Dorsolateral prefrontal cortex (tissue), 122 donors: ENCODE measurements at places on chromosomes 6 and 20. TPM values are rescaled to one million over a fixed set of nuclear protein-coding genes. Genes with fewer than 3 reads are reported as not detected.

DNA sequence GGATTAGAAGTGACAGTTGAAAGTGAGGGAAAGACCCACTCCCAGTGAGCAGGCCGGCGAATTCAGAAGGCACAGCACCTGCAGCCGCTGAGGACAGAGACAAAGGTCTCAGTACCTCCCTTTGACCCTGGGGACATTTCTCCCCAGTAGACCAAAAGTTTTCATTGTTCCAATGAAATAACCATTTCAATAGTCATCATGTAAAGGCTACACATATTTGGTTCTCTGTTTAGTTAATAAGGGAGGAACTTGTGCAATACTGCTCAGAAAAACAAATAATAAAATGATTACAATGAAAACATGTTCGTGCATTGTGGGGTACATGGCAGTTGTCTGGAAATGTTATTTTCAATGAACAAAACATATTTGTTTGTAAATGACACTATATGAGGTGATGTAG, 52.5 kb downstream of the EDN1 start:
- no peak for DNase-seq

DNA sequence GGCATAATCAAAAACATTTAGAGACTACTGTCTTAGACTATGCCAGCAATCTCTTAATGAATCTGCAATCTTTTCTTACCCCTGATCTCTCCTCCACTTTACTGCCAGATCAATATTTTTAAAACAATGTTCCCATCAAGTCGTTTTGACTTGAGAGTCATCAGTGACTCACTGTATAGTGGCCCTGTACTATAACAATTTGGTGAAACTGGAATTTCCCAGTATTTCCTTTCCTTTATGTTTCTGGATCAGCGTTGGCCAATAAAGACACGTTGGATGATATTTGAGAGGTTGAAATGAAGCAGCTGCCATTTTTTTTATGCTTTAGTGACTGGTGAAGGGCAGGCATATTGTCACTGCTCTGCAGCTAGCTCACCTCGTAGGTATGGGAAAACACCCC, 10.1 kb upstream of the SMIM13 start:
- DNase-seq, result no peak

DNA sequence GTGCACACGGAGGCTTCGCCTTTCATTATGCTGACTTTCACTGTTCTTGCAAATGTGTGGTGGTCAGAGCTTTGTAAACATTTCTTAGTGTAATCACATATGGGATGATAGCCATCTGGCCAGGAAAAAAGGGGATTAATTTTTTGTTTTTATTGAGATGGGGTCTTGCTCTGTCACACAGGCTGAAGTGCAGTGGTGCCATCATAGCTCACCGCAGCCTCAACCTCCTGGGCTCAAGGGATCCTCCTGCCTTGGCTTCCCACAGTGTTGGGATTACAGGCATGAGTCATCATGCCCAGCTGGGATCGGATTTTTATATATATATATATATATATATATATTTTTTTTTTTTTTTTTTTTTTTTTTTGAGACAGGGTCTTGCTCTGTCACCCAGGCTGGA, 11.0 kb upstream of the TIAM2 start:
- DNase-seq, result no peak

- DNase-seq, result no peak
Observed at GRCh38 chr20:62651285-62652021, 9.2 kb downstream of the SLCO4A1 start.

DNA sequence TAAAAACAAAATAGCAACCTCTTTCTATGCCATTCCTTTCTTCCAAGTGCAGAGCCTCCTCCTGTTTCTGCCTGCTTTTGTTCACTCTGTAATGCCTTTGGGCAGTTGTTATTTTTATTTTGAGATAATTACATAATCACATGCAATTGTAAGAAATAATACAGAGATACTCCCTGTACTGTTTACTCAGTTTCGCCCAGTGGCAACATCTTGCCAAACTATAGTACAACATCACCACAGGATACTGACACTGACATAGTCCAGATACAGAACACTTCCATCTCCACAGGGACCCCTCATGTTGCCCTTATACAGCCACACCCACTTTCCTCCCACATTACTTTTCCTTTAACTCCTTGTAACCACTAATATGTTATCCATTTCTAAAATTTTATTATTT, 59.7 kb downstream of the BANF2 start:
- no peak for DNase-seq

DNA sequence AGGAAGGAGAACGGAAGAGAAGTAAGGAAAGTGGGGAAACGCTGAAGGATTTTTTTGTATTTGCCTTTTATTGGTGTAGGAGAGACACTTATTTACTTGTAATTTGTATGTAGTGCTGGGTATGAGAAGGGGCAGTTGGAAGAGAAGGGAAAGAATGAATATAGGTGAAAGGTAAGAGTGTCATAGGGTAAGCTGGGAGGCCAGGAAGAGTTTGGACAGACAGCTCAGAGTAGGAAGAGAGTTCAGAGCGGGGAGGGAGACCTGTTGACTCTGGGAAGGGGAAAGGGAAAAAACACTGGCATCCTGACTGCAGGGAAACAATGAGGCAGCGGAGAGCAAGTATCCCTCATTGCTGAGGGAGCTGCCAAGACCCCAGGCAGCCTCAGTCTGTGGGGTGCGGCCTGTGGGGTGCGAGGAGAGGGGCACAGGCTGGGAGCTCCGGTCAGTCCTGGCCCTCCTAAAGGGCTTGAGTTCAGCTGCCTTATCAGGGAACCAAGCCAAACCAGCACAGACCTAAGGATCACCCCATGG, 3.1 kb downstream of the TRAF3IP2 start:
- DNase-seq, result no peak

GRCh38 chr6:133208183-133208755, 32.9 kb upstream of the EYA4 start:
- DNase-seq, result no peak

DNA sequence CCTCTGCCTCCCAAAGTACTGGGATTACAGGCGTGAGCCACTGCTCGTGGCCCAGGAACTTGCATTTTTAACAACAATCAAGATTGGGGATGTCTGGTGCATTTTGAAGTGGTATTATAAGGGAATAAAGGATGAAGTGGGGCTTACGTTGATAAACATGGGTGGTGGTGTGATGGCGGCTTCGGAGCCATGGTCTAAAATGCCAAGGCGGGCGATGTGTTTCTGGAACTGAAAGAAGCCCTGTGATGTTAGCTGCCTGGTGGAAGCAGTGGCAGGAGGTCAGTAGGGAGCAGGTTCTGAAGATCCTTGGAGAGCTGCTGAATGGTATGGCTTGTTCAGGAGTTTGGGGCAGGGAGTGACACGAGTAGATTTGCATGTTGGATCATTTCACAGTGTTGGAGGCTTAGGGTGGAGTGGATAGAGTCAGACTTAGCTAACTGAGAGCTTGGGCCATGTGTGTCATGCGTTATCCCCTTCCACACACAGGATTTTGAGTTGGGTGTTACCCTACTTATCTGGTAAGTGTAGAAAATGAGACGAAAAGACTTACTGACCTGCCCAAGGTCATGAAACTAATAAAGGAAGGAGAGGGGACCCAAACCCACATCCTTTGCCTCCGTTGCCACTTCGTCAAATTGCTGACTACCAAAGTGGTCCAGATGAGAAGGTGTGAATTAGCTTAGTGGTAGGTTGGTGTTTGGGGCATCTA, 1.5 kb downstream of the NELFCD start:
- no peak for DNase-seq

DNA sequence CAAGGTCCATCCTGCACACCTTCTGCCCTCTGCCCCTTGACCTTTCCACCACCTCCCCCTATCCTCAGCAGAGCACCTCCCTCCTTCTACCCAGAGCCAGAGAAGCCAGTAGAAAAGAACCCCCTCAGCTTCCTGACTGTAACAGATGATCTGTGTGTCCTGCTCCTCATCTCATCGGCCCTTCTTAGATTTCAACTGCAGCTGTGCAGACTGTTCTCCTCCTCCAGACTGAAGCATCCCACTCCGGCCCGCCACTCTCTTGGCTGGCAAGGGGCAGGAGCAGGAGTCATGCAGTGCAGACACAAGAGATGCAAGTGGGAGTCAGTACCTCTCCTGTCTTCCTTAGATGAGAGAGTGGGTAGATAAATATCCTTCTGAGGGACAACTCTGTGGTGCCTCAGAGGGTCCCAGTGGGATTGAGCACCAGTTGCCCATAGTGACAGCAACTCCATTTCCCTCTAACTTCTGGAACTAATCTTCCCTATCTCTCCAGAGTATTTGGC, 163.5 kb upstream of the MLN start:
- no peak for DNase-seq

- DNase-seq, result no peak
Observed at GRCh38 chr6:17525637-17526036, 74.5 kb upstream of the FAM8A1 start.

WFDC6 gene
- total RNA-seq, result not detected

GCNT2 gene
- 3.0 TPM for total RNA-seq

BEND6 gene
- total RNA-seq, result 50.3 TPM

TPD52L1 gene
- 130 TPM for total RNA-seq

SIRPB2 gene
- 2.5 TPM for total RNA-seq
